ENCODE measurements at places on chromosomes 1 and 21. TPM values are rescaled to one million over a fixed set of nuclear protein-coding genes. Genes with fewer than 3 reads are reported as not detected.

GRCh38 chr21:37592496-37592895, 225.9 kb downstream of the DYRK1A start:
- H3K36me3 ChIP-seq: no peaks in the 10 kb centered on the region
- H3K27me3 ChIP-seq: no peaks in the 10 kb centered on the region
- H3K27ac ChIP-seq: no peak overlapping the region
- H3K4me3 ChIP-seq: no peak overlapping the region
- no peaks in the 10 kb centered on the region for H3K4me1 ChIP-seq

GRCh38 chr1:231338270-231339128, at the start of gene SPRTN:
Gene SPRTN (plus strand): TSS chr1:231338293. CDS start chr1:231338384, 91 bp downstream.
- H3K36me3 ChIP-seq: peaks cover 11% of the 10 kb centered on the region

GRCh38 chr1:11441211-11441952, 37.6 kb upstream of the DISP3 start:
- H3K4me3 ChIP-seq: no peak overlapping the region
- DNase-seq: no peak
- no peaks in the 10 kb centered on the region for H3K27me3 ChIP-seq
- H3K36me3 ChIP-seq: no peaks in the 10 kb centered on the region
- H3K4me1 ChIP-seq: peaks cover 1% of the 10 kb centered on the region

DNA sequence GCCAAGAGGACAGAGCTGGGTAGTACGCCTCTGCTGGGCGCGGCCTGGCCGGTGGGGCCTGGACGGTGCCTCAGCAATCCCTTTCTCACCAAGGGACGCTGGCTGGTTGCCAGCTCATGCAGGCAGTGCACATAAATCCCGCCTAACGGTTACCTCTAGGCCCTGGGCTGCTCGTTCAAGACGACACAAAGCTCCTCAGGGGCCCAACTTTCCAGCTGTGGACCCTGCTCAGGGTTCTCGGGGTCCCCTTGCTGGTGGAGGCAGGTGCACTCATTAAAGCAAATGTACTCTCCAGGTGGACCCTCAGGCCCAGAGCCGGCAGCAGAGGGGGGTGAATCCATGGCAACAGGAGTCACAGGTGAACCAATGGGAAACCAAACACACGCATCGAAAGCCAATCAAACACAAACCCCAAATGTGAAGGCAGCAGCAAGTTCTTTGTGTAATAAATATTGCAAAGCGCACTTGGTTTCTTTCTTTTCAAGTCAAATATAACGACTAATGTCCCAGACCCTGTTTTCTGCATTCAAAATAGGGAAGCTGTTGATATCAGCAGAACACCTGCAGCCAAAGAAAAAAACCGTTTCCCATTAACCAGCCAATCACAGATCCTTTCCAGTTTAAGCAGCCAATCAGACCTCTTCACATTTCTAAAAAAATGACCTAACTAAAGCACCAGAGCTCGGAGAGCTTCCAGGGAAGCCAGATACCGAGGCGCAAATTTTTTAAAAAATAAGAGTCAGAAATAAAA, 26.1 kb upstream of the CLSTN1 start:
- no peaks in the 10 kb centered on the region for H3K27me3 ChIP-seq
- H3K27ac ChIP-seq: no peak overlapping the region
- H3K36me3 ChIP-seq: peaks cover 3% of the 10 kb centered on the region
- peak; percentile 76 for DNase-seq
- peak overlapping the region; percentile 27 for H3K4me3 ChIP-seq

DNA sequence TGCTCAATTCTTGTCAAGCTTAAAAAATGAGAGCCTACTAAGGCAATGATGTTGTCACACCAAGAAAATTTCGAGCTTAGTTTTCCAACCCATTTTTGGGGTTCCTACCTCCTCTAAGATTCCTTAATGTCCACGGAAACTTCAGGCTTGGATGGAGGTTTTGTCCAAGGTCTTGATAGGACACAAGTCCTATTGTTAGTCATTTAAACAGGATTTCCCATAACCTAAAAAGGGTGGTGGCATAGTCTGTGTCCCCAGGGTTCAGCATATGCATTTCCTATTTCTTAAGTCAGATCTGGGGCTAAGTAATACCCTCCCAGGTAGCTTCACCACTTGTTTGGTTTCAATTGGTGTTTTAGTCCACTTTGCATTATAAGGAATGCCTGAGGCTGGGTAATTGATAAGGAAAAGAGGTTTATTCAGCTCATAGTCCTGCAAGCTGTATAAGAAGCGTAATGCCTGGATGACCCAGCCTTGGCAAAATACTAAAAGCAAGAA, 10.9 kb upstream of the PADI2 start:
- no peak for DNase-seq
- H3K27me3 ChIP-seq: no peaks in the 10 kb centered on the region
- no peaks in the 10 kb centered on the region for H3K36me3 ChIP-seq

GRCh38 chr21:43206231-43207042, 37.6 kb downstream of the CRYAA start:
- H3K36me3 ChIP-seq: no peaks in the 10 kb centered on the region
- H3K4me3 ChIP-seq: no peak overlapping the region
- no peaks in the 10 kb centered on the region for H3K27me3 ChIP-seq
- DNase-seq: no peak
- H3K4me1 ChIP-seq: no peaks in the 10 kb centered on the region

GRCh38 chr21:25535849-25536248, 71.4 kb downstream of the MRPL39 start:
- no peaks in the 10 kb centered on the region for H3K36me3 ChIP-seq
- H3K4me1 ChIP-seq: no peaks in the 10 kb centered on the region
- no peaks in the 10 kb centered on the region for H3K27me3 ChIP-seq
- H3K27ac ChIP-seq: no peak overlapping the region

DNA sequence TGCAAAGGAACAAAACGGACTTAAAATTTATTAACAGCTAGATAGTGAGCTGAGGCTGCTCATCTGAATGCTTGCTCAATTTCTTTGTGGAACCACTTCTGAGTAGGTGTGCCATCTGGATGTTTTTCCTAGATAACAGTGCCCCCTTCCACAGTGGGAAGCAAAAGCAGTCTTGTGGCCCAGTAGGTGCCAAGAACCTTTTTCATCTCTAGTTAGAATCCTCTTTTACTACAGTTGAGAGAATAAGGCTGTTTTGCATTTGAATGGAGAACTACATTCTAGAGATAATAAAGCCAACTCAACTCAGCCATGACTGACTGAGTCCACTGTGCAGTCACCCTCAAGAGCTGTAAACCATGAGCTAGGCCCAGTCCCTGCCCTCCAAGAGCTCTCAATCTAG, 13.3 kb downstream of the F3 start:
- no peak for DNase-seq
- no peak overlapping the region for H3K4me3 ChIP-seq
- H3K36me3 ChIP-seq: no peaks in the 10 kb centered on the region
- H3K4me1 ChIP-seq: no peaks in the 10 kb centered on the region

- peak; percentile 46 for DNase-seq
- no peaks in the 10 kb centered on the region for H3K27me3 ChIP-seq
- H3K27ac ChIP-seq: no peak overlapping the region
- H3K4me1 ChIP-seq: no peaks in the 10 kb centered on the region
- H3K36me3 ChIP-seq: no peaks in the 10 kb centered on the region
- peak overlapping the region; percentile 37 for H3K4me3 ChIP-seq
Measured at GRCh38 chr1:228378090-228378872, 28.4 kb downstream of the TRIM11 start.

- H3K36me3 ChIP-seq: no peaks in the 10 kb centered on the region
- no peak overlapping the region for H3K27ac ChIP-seq
- no peaks in the 10 kb centered on the region for H3K27me3 ChIP-seq
- H3K4me3 ChIP-seq: peak overlapping the region; percentile 2
- no peak for DNase-seq
Measured at GRCh38 chr1:206768472-206769303, 1.9 kb upstream of the IL19 start.

DNA sequence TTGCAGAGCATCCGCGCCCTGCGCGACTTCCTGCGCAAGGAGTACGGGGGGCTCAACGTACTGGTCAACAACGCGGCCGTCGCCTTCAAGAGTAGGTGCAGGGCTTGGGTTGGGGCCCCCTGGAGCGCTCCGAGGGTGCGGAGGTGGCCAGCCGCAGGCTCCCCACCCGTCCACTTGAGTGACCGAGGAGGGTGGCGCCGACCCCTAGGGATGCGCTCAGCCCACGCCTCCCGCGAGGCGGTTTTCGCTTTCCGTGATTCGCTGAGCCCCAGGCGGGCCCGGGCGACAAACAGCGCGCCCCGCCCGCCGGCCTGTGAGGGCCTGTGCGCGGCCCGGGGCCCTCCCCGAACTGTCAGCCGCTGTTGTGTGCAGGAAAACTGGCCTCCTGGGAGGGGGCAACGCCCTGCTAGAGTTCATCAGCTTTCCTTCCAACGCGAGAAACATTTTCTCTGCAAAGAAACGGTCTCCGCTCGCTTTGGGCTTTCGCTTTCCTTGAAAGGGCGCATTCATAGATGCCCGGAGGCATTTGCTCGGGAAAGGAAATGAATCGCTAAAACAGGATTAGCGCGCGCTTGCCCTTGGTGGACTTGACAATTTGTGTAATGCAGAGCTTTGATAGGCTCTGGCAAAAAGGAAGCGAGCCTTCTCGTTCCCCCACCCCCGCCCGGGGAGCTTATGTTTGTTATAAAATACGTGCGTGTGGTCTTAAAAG, 668 bp downstream of the CBR3 start:
- H3K27me3 ChIP-seq: no peaks in the 10 kb centered on the region
- H3K36me3 ChIP-seq: no peaks in the 10 kb centered on the region
- peak overlapping the region; percentile 58 for H3K27ac ChIP-seq
- H3K4me1 ChIP-seq: peaks cover 13% of the 10 kb centered on the region
- peak; percentile 41 for DNase-seq

DNA sequence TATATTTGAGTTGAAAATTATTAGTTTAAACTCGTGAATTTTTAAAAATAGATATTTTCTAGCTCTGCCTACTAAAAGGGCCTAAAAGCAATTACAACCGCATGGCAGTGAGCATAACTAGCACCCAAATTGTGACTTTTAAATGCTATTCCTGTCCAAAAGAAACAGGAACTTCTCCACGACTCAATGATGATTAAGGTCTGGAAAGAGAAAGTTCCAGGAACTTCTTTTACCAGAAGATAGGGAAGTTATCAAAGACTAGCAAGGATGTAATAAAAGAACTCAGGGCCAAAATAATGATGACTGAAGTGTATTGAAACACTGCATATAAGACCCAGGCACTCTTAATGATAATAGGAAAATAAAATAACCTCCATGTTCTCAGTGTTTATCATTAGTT, 313.0 kb downstream of the PLPP3 start:
- DNase-seq: no peak
- no peak overlapping the region for H3K4me3 ChIP-seq
- H3K27ac ChIP-seq: no peak overlapping the region
- H3K36me3 ChIP-seq: no peaks in the 10 kb centered on the region
- H3K4me1 ChIP-seq: no peaks in the 10 kb centered on the region
- H3K27me3 ChIP-seq: no peaks in the 10 kb centered on the region

- H3K4me1 ChIP-seq: no peaks in the 10 kb centered on the region
- no peak overlapping the region for H3K4me3 ChIP-seq
- peaks cover 4% of the 10 kb centered on the region for H3K36me3 ChIP-seq
- no peak for DNase-seq
- no peak overlapping the region for H3K27ac ChIP-seq
Measured at GRCh38 chr1:97571760-97572159, 349.1 kb downstream of the DPYD start.

DNA sequence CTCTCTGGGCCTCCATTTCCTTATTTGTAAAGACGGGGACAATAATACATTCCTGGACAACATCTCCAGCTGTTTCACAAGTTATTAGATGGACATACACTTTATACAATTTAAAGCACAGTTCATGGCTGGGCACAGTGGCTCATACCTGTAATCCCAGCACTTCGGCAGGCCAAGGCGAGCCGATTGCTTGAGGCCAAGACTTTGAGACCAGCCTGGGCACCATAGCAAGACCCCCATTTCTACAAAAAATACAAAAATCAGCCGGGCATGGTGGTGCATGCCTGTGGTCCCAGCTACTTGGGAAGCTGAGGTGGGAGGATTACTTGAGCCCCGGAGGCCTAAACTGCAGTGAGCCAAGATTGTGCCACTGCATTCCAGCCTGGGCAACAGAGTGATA, 34.1 kb downstream of the IGSF21 start:
- H3K4me3 ChIP-seq: no peak overlapping the region
- H3K36me3 ChIP-seq: no peaks in the 10 kb centered on the region
- no peaks in the 10 kb centered on the region for H3K4me1 ChIP-seq
- no peaks in the 10 kb centered on the region for H3K27me3 ChIP-seq

- no peaks in the 10 kb centered on the region for H3K27me3 ChIP-seq
- no peak overlapping the region for H3K4me3 ChIP-seq
- no peaks in the 10 kb centered on the region for H3K36me3 ChIP-seq
Measured at GRCh38 chr21:37984416-37984815, 68.2 kb upstream of the KCNJ6 start.

- H3K27ac ChIP-seq: no peak overlapping the region
- H3K4me1 ChIP-seq: no peaks in the 10 kb centered on the region
- H3K36me3 ChIP-seq: no peaks in the 10 kb centered on the region
- no peak for DNase-seq
- no peaks in the 10 kb centered on the region for H3K27me3 ChIP-seq
Measured at GRCh38 chr21:14889080-14889810, 175.6 kb downstream of the NRIP1 start.

- no peaks in the 10 kb centered on the region for H3K36me3 ChIP-seq
- H3K4me1 ChIP-seq: peaks cover 39% of the 10 kb centered on the region
- DNase-seq: no peak
- H3K27me3 ChIP-seq: no peaks in the 10 kb centered on the region
- no peak overlapping the region for H3K4me3 ChIP-seq
Measured at GRCh38 chr1:64537942-64538341, 68.0 kb downstream of the CACHD1 start.

GRCh38 chr1:32817815-32818786, 648 bp downstream of the S100PBP start:
- H3K27ac ChIP-seq: peak overlapping the region; percentile 85
- H3K36me3 ChIP-seq: no peaks in the 10 kb centered on the region
- H3K4me1 ChIP-seq: peaks cover 41% of the 10 kb centered on the region
- H3K27me3 ChIP-seq: no peaks in the 10 kb centered on the region
- H3K4me3 ChIP-seq: peak overlapping the region; percentile 86

SYF2 gene
- 77.7 TPM for polyA plus RNA-seq

LCE2C gene
- not detected for polyA plus RNA-seq

SRGAP2C gene
- 1.2 TPM for polyA plus RNA-seq

CLDN19 gene
- not detected for polyA plus RNA-seq

GPR89B gene
- 19.6 TPM for polyA plus RNA-seq

TRABD2B gene
- not detected for polyA plus RNA-seq

FMOD gene
- not detected for polyA plus RNA-seq

MACO1 gene
- polyA plus RNA-seq: 9.8 TPM

Data from naive thymus-derived CD4-positive, alpha-beta T cell (primary cell).